ENCODE measurements at places on chromosomes 6 and 20. TPM values are rescaled to one million over a fixed set of nuclear protein-coding genes. Genes with fewer than 3 reads are reported as not detected.

The BAG2 gene
- 12.2 TPM for total RNA-seq

The SIRPD gene
- not detected for total RNA-seq

The LST1 gene
- total RNA-seq: 0.14 TPM

The PSMA7 gene
- total RNA-seq: 463 TPM

The SOX18 gene
- 27.3 TPM for total RNA-seq

Data from pulmonary artery endothelial cell (primary cell).